ENCODE measurements at places on chromosomes 1 and 21.

DNA sequence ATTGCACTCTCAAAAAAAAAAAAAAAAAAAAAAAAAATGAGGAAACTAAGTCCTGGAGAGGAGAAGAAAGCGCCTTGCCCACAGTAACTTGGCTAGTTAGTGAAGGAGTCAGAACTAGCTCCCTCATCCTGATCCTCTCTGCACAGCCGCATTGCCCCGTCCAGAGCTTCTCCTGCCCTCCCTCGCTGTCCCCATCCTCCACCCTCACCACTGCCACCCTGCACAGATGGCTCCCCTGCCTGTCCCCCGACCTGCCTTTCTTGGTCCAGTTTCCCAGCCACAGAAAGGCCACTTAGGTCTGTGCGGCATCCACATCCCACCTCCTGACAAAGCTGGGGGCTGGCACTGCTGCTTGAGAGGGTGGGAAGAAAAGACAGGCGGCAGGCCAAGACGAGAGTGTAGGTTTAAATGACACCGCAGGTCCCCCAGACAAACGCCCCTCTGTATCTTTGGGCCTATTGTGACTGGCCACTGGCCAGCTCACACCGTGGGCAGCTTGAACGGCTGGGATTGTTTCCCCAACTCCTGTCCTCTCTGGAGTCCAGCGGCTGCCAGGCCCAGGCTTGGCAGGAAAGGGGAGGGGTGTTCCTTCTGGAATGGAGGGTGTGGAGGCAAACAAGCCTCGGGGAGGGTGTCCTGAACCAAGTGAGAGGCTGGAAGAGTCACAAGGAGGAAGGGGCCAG is 20.2 kb downstream of the NCMAP start:
- no peak for DNase-seq

GRCh38 chr1:7383671-7384520 is 387.2 kb upstream of the VAMP3 start:
- no peak for DNase-seq

- no peak for DNase-seq
Observed at GRCh38 chr21:29208682-29209059, 78.2 kb downstream of the MAP3K7CL start.

DNA sequence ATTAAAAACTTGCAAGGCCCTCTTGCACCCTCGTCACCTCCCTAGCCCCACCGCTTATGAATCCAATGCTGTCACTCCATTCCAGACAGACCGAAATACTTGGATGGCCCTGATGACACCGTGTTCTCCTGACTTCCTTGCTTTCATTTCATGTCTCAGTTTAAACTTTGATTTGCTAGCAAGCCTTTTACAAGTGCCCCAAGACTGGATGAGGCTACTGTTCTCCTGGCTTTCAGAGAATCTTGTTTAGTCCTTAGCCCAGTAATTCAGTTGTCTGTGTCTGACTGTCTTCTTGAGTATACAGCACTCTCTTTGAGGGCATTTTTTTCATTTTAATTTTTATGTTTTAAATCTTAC is 824 bp upstream of the IFI44L start:
- no peak for DNase-seq

- DNase-seq, result no peak
Observed at GRCh38 chr1:74683656-74684055, 10.1 kb upstream of the ERICH3 start.

GRCh38 chr1:29094954-29095353 is 28.7 kb downstream of the TMEM200B start:
- no peak for DNase-seq

DNA sequence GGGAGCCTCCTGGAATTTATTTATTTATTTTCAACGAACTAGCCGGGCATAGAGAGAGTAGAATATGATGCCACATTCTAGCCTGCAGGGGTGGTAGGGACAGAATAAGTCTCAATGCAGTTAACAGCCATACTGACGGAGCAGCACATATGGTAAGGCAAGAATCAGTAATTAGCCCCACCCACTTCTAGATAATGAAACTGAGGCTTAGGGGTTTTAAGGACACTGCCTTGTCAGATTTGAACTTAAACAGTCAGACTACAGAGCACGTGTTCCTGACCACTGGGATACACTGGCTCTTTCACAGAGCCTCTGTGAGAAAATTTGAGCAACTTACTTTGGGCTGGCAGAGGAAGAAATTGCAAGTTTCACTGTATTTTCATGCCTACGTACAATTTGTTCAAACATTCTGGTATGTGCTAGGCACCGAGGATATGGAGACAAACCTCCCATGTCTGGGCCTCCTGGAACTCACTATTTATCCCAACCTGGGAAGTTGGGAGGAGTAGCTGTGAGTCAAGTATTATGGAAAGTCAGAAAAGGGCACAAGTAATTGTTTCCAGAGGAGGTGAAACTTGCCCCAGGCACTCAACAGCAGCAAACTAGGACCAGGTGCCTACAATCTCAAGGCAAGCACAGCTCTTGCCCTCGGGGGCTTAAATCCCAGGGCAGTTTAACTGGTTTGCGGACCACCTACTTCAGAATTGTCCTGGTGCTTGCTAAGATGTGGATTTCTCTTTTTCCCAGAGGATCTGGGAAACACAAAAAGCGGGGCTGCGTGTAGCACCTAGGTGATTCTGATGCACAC is 1.6 kb upstream of the CLIC4 start:
- DNase-seq, result no peak

DNA sequence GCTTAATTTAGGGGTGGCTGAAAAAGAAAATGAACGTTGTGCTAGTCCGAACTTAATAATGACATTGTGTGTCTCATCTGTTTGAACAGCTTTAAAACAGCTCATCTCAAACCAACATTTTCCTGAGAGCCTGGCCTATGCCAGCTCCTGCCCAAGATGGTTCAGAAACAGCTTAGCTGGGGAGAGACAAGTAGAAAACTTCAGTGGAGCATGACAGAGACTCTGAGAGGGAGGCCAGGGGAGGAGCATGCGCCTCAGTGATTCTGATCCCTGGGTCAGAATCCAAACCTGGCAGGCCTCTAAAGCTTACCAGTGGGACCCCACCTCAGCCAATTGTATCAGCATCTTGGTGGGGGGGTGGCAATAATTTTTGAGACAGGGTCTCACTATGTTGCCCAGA is 99.3 kb downstream of the TAS1R2 start:
- DNase-seq, result no peak

GRCh38 chr21:45001134-45002095 is 61.6 kb downstream of the SLX9 start:
- DNase-seq, result no peak

- DNase-seq, result no peak
Observed at GRCh38 chr1:43466403-43466802, 12.7 kb upstream of the HYI start.

DNA sequence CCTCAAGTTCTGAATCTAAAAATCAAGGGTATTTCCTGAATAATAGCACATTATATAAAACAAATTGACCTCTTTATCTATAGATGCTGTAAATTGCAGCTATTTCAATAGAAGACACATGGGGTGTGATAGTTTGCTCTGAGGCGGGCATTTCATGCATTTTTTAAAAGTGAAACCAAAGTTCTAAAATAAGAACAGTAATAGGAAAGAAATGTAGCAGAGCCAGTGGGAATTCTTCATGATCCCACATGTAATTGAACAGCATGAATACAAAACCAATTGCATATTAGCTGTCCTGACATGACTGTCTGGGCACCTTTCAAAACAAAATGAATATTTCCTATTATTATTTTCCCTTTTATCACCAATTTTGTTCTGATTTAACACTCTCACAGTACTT is 85.0 kb downstream of the RGS21 start:
- DNase-seq, result no peak

GRCh38 chr1:19122668-19123067 is 87.4 kb downstream of the UBR4 start:
- no peak for DNase-seq

DNA sequence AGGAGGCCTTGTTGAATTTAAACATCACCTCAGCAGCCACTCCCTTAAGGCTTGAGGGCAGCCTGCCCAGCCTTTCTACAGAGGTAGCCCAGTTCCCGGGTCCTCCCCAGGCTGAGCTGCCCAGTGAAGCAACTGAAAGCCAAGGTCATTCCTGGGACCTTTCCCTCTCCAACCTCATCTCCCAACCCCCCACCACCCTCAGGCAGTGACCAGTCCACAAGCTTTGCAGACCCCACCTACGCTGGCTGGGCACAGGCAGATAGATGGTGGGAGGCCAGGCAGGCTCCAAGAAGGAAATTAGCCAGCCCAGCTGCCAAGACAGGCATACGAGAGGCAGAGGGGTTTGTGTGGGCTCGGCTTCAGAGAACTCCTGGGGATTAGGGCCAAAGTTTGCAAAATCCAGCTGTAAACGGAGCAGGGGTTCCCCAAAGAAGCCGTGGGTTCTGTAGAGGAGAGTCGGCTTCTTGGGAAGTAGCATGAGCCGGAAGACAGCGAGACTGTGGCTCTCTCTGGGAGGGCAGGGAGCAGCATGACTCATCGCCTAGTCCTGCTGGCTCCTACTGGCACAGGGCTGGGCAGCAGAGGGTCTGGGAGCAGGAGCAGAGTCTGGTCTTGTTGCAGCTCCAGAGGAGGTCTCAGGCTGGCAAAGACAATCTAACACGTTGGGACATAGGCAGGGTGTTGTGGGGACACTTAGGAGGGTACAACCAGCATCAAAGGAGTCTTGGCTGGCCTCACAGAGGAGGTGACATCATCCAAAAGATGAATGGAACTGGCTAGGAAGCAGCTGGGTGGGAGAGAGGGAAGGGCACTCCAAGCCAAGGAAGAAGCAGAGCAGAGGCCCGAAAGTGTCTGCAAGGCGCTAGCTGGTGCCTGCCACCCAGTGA is 2.8 kb upstream of the ZC3H12A start:
- DNase-seq, result no peak

GRCh38 chr1:160244209-160244608 is 18.1 kb downstream of the DCAF8 start:
- DNase-seq, result no peak

DNA sequence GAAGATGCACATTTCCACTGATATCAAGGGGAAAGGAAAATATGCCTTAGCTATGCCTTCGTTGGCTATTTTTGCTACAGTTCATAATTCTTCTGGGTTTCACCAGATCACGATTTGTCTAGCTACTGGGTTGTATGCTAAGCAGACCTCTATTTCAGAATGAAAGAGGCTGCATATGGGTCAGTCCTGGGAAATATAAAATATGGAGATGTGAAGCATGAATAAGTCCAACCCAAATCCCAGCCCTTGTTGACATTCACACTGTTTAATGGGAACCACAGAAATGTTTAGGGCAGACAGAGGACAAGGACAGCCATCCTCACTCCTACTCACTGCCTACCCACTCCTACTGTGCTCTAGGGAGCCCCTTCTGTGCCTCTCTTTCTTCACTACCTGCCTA is 343.2 kb upstream of the CAMK1G start:
- no peak for DNase-seq

- DNase-seq, result peak; percentile 46
Observed at GRCh38 chr1:192609110-192610079, 26.6 kb upstream of the RGS13 start.

GRCh38 chr1:186421446-186421845 is 39.5 kb downstream of the PDC start:
- no peak for DNase-seq

- DNase-seq, result no peak
Observed at GRCh38 chr21:42561762-42562650, 48.4 kb downstream of the SLC37A1 start.

- DNase-seq, result no peak
Observed at GRCh38 chr1:230705289-230706019, 8.5 kb downstream of the AGT start.

DNA sequence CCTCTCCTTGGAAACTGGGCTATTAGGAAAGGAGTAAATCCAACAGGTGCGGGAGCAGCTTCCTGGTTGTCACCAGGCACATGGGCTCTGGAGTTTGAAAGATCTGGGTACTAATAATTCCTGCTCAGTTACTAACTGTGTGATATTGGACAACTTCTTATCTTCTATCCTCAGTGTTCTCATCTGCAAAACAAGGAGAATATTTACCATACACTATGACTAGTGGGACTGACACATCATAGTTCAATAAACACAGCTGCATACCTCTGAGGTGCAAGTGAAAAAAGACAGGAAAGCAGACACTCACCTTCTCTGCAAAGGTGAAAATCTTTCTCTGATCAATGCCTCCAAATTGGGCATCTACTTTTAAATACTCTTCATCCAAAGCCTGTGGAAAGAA is 19.7 kb downstream of the YARS1 start:
- DNase-seq, result no peak

GRCh38 chr1:48859456-48859855 is 82.8 kb upstream of the BEND5 start:
- DNase-seq, result no peak
